ENCODE measurements at places on chromosomes 1 and 21.

DNA sequence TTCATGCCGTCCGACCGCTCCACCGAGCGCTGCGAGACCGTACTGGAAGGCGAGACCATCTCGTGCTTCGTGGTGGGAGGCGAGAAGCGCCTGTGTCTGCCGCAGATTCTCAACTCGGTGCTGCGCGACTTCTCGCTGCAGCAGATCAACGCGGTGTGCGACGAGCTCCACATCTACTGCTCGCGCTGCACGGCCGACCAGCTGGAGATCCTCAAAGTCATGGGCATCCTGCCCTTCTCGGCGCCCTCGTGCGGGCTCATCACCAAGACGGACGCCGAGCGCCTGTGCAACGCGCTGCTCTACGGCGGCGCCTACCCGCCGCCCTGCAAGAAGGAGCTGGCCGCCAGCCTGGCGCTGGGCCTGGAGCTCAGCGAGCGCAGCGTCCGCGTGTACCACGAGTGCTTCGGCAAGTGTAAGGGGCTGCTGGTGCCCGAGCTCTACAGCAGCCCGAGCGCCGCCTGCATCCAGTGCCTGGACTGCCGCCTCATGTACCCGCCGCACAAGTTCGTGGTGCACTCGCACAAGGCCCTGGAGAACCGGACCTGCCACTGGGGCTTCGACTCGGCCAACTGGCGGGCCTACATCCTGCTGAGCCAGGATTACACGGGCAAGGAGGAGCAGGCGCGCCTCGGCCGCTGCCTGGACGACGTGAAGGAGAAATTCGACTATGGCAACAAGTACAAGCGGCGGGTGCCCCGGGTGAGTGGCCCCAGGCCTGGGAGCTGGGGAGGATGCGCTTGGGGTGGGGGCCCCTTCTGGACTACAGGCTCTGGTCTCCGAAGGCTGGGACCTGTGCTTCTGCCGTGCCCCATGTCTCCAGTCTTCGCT lies 1.1 kb downstream of the SKI start:
- DNase-seq, result no peak

DNA sequence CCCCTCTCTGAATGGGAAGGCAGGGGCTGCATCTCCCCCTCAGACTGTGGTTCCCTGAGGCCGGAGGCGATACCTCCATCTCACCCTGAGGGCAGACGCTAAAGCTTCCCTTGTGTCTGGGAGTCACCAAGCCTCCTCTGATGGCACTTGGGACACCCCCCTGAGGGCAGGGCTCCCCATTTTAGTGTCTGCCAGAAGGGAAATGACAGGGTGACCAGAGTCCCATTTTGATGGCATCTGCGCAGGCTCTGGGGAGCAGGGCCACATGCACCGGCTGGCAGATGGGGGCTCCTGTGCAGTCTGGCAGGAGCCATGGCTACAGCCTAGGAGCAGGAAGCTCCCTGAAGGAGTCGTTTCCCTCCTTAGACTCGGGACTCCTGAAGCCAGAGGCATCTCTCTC lies 1.7 kb downstream of the S100A2 start:
- no peak for DNase-seq

GRCh38 chr1:98371764-98372163 lies 289.8 kb upstream of the SNX7 start:
- no peak for DNase-seq

GRCh38 chr1:236027104-236027503 lies 37.8 kb downstream of the NID1 start:
- no peak for DNase-seq

- peak; percentile 9 for DNase-seq
These were observed 250.2 kb upstream of the C1orf174 start for GRCh38 chr1:4150262-4150661.

- no peak for DNase-seq
These were observed 104.6 kb upstream of the SPATA6 start for GRCh38 chr1:48576565-48576964.

- no peak for DNase-seq
These were observed 2.1 kb downstream of the KDM5B start for GRCh38 chr1:202805886-202806844.

DNA sequence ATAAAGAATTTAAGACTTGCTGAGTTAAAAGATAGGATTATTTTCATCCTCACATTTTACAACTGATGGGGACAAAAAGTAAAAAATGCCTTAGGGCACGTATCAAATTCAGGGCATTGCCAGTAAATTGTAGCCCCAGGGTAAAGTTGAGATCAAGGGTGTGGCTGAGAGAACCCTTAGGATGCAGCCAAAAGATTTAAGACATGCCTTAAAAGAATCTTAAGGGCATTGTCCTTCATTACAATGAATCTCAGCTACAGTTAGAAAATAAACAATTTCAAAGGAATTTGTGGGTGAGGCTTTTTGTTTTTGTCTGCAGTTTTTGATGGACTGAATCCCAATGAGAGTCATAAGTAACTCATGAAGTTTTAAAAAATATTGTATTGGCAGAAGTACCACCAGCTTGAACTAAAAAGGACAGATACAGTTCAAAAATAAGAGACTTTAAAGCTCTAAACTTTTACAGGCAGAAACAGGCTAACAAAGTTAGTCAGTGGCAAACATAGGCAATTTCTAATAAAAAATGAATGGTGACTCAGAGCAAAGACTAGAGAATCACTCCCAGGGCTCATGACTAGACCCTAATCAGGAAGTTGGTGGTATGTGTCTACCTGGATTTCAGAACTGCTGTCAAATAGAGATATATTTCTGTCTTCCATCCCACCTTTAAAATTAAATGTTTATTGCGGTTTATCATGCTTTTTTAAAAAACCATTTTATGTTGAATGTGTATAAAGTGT lies 165.1 kb upstream of the SNX7 start:
- DNase-seq, result no peak

GRCh38 chr1:156376958-156377919 lies 8.2 kb downstream of the RHBG start:
- DNase-seq, result no peak

DNA sequence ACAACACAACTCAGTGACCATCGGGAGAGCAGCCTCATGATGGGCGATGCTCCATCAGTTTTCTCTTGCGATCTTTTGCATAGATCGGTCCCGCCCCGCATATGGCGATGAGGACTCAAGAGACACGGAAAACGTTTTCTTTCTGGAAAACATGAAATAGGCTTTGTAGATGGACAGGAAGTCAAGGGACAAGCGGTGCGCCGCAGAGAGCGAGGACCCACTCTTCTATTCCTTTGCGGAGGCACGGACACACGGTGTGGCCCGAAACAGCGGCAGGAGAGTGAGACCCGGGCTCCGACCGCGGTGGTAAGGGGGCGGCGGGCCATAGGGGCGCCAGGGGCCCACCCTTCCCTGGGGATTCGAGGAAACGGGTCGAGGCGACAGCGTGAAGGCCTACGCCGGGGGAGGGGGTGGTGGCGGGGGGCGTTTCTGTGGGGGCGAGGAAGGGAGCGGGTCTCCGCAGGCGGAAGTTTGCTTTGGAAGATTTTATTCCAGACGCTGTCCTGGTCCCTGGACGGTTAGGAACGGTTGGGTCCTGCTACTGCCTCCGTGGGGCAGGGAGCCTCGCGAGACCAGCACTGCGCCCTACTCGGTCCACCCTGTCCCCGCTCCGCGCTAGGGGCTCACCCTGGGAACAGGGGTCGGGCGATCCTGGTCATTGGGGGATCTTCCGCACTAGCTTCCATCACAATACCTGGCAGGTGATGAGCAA lies 796 bp upstream of the TDRKH start:
- peak; percentile 11 for DNase-seq

- DNase-seq, result no peak
These were observed 19.6 kb upstream of the C2CD2 start for GRCh38 chr21:41973427-41973831.

DNA sequence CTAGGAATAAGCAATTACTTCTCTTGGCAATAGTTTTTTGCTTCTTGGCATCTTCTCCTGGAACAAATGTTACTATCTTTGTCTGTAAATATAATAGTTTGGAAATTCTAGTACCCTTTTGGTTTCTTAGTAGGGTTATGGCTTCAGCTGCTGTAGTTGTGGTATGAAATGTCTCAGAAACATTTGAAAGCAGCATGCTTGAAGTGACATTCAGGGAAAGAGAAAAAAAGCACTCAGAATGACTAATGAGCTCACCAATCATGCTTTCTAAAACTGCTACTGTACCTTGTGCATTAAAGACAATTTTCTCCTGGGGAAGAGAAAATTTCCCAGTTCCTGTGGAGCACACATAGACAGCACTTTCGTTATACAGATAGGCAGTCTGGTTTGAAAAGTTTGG lies 21.0 kb downstream of the NUP133 start:
- DNase-seq, result no peak

DNA sequence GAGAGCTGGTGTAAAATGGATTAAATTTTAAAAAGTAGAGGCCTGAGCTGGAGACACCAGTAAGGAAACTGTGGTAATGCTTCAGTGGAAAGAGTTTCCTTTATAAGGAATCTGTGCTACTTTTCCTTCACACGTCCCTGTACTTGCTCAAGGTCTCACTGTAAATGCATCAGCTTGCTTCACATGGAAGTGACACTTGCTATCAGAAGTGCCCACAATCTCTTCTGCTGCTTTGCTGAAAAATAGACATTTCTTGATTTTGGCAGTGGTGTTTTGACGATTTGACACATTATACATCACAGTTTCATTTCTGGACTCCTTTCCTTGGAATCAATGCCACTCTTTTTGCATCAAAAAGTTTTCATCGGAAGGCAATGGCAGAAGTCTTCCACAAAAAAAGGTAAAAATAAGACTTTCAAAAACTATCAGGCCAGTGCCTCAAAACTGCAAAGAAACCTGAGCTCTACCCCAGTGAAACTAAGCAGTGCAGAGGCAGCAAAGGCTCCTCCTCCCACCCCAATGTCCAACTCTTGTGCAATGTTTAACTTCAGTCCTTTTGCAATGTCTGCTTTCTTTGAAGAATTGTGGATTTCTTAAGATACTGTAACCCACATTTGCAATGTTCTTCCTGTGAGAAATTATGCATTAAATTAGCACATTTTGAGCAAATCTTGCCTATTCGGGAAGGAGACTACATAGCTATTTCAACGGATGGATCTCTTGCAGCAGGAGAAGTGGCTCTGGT lies 18.4 kb upstream of the TSPAN2 start:
- no peak for DNase-seq

GRCh38 chr1:118244194-118244593 lies 59.2 kb upstream of the SPAG17 start:
- no peak for DNase-seq

GRCh38 chr21:32173121-32173724 lies 105.6 kb downstream of the MIS18A start:
- DNase-seq, result no peak

DNA sequence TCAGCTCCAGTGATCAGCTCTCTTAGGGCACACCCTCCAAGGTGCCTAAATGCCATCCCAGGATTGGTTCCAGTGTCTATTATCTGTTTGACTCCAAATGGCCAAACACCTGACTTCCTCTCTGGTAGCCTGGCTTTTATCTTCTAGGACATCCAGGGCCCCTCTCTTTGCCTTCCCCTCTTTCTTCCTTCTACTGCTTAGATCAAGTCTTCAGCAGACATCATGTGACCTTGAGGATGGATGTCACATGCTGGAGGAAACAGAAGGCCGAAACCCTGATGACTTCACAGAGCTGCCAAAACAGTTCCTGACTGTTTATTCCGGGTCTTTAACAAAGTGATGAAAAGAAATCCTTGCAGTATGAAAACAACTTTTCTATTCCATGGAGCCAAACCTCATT lies 24.4 kb upstream of the WDR26 start:
- no peak for DNase-seq

GRCh38 chr1:182374101-182374834 lies 17.3 kb downstream of the GLUL start:
- no peak for DNase-seq

DNA sequence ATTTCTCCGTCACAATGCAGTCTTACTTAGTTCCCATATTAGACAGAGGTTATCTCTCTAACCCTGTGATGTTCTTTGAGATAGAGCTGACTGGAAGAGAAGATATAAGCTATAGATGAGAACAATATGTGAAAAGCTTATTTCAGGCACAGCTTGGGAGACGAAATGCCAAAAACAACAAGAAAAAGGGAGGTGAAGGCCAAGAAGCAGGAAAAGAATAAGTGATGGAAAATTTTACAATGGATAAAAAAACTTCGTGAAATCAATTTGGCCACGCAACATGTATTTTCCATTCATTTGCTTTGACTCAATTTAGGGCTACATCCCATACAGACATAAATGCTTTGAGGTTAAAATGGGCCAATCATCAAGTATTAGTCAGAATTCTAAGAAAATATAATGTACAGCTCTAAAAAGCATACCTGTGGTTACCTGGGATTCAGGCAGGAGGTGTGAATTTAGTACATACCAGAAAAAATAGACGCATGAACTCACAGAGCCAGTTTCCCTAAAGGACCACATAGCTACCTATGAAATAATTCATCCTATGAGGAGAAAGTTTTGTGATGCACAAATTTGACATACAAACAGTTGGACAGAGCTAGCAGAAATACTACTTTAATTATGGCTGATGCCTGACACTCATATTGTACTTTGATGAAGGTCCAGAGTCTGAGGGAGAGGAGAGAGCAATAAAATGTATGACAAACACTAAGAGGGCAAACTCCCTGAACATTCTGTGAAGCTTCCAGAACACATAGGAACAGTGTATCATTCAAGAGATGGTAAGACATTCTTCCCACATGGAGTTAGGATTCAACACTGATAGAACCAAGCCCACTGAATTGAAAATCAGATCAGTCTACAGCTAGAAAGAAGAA lies 12.1 kb downstream of the RGS1 start:
- DNase-seq, result no peak

All from HepG2 (cell line).